ENCODE measurements at places on chromosomes 7 and 10. TPM values are rescaled to one million over a fixed set of nuclear protein-coding genes. Genes with fewer than 3 reads are reported as not detected.

The OR6V1 gene
- not detected for total RNA-seq

The MEIG1 gene
- not detected for total RNA-seq

The ZNF117 gene
- 6.2 TPM for total RNA-seq

The LMOD2 gene
- not detected for total RNA-seq

The ZNHIT1 gene
- total RNA-seq: 61.3 TPM

The CYTH3 gene
- total RNA-seq: 30.1 TPM

The HYAL4 gene
- total RNA-seq: 2.2 TPM

The ZNF485 gene
- 5.0 TPM for total RNA-seq

The ADRA2A gene
- total RNA-seq: not detected

The SLC26A3 gene
- total RNA-seq: not detected

The CYP2C19 gene
- total RNA-seq: not detected

The ITGA8 gene
- not detected for total RNA-seq

The UTF1 gene
- total RNA-seq: not detected

The LRRC18 gene
- not detected for total RNA-seq

The AGMO gene
- not detected for total RNA-seq

The ZNF789 gene
- 6.0 TPM for total RNA-seq

The TMEM213 gene
- total RNA-seq: not detected

The HOXA7 gene
- 2.3 TPM for total RNA-seq

The CRYGN gene
- total RNA-seq: not detected

The KIF11 gene
- 9.3 TPM for total RNA-seq

The MRC1 gene
- not detected for total RNA-seq

The DDC gene
- total RNA-seq: not detected

The UBE2H gene
- 198 TPM for total RNA-seq

The HGF gene
- total RNA-seq: 0.17 TPM

The NKX2-3 gene
- total RNA-seq: not detected

The FFAR4 gene
- not detected for total RNA-seq

The SLC29A4 gene
- 7.6 TPM for total RNA-seq

The SEC31B gene
- total RNA-seq: 4.7 TPM
